ENCODE measurements at places on chromosomes 11 and 22. TPM values are rescaled to one million over a fixed set of nuclear protein-coding genes. Genes with fewer than 3 reads are reported as not detected.

DNA sequence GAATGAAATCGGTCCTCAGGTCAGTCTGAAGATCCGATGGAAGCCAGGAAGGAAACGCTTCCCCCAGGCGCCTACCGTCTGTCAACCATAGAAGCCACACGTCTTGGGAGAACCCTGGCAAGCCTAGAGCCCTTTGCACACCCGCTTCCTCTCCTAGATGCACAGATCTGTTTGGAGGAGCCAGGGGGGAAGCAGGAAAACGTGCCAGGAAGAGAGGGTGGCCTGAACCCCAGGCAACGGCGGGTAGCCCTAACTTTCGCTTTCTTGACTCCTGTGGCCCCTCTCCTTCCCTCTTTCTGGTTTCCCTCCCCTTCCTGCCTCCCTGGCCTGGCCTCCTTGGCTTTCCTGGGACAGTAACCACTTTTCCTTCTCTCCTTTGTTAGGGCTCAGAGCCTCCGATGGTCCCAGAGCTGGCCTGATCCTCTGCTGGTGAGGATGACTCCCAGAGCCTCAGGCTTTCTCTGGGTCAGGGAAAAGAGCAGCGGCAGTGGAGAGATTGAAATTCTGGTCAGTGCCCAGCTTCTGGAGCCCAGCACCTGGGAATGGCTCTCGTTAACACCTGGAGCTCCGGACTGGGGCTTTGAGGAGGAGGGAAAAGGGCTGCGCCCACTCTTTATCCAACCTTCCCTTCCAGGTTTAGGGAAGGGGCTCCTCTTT, 2.1 kb downstream of the FXYD6 start:
- DNase-seq: peak; percentile 32

GRCh38 chr22:37545703-37546436, 14.4 kb upstream of the CDC42EP1 start:
- peak; percentile 76 for DNase-seq

GRCh38 chr11:102762361-102762767, 18.1 kb downstream of the MMP10 start:
- DNase-seq: no peak

- DNase-seq: no peak
Observed at GRCh38 chr11:6992457-6993417, 27.4 kb downstream of the ZNF214 start.

- DNase-seq: no peak
Observed at GRCh38 chr11:330694-331357, 10.2 kb upstream of the IFITM3 start.

DNA sequence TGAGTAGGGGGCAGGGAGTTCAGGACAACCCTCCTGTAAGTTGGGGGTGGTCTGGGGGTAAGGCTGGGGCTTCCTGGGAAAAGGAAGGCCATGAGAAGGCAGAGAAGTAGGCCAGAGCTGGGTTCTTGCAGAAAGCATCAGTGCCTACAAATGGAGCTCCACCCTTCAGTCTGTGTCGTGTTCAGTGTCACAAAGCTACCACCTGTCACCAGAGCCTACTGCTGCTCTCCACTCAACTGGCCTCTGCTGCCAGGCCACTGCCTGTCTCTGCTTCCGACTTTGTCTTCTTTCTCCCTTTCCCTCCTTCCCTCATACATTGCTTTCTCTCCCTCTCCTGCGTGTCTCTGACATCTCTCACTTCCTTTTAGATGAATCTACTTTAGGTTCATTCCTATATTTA, 3.4 kb upstream of the WBP2NL start:
- DNase-seq: no peak

DNA sequence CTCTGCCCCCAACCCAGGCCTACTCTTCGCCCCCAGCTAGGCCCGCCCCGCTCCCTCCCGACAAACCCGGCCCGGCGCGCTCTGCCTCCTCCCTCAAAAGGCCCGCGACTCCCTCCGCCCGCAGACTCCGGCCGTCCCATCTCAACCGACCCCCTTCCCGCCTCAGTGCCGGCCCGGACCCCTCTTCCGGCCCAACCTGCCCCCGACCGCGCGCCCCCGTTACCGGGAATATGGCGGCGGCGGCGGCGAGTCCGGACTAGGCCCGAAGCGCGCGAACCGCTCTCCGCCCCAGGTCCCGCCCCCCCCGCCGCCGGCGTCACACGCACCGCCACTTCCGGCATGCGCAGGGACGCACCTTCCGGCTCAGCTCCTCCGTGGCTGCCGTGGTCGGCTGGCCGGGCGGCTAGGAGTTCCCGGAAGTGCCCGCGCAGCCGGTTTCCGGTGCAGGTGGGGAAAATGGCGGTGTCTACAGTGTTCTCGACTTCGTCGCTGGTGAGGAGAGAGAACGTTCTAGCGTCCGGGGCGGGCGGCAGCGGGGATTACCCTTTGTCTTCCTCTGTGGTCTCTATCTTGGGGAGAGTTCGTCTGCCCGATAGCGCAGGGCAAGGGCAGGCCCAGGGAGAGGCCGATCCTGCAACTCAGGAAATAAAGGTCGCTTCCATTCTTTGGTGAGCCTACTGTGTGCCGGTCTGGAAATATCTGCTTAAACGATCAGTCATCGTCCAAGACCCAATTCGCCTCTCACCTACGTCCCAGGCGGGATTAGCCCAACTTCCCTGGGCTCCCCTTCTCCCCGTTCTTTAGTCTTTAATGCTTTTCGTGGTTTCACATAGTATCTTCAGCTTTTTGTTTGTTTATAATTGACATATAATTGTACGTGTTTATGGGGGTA, at the start of the genes CPSF7 and SDHAF2:
Gene CPSF7, minus strand, starts transcription at position 285 of the 892 bp plus-strand sequence. CDS start 740 bp downstream, outside the sequence.
Gene SDHAF2, plus strand, starts transcription at position 434 of the 892 bp plus-strand sequence. Its CDS starts 23 bp downstream, at position 457.
- DNase-seq: peak; percentile 97

DNA sequence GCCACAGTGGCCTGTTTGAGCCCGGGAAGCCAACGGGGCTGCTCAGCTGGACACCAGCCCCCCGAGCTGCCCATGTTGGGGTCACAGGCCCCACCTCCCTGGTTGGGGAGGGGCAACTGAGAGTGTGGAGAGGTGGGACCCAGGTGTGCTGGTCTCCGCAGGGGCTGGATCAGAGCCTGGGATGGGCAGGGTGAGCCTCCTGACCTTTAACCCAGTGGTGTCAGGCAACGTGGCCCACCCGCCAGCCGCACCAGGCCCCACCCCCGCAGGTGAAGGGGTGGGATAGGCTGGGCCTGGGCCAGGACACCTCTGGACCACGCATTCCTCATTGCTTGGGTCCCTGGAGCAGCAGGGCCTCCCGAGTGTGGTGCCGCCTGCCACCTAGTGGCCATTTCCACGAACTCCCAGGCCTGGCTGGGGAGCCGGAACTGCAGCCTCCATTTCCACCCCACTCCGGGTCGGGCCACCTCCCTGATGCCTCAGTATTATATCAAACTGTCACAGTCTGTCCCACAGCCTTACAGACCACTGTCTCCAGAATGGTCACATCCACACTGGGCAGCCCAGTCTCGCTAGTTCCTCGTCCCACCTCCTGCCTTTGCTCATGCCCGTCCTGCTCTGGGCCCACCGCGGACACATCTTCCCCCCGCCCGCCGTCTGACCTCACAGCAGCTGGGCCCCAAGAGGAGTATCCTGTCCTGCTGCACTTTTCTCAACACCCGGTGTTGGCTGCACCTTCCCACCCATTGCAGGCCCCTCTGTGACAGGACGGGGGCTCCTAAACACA, 13.3 kb upstream of the PPP6R3 start:
- DNase-seq: peak; percentile 85

DNA sequence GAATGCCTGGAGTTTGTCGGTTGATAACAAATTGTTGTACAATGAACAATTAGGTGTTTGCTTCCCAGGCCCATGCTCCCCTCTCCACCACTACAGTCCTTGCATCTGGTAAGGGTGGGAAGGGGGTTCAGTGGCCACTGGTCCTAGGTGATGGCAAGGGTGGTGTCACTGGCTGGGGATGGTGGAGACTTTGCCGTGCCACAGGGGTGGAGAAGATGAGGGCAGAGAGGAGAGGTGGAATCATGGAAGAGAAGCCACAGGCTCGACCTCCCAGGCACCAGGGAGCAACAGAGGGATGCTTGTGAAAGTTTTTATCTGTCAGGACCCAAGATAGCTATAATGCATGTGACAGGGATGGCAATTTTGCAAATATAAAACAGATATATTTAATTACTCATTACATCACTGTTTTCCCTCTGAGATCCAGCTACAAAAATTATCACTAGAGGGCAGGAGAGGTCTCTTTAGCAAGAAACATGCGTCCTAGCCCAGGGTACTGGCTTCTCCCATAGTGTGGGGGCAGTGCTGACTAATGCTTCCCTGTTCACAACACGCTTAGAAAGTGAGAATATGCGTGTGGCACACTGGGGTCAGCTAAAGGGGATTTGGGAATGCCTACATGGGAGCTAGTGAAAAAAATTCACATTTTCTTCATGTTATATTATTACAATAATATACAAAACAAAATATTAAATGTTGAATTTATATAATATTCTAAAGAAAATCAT, 49.0 kb upstream of the AMPD3 start:
- peak; percentile 51 for DNase-seq

- DNase-seq: no peak
Observed at GRCh38 chr11:91795139-91795887, 429.3 kb upstream of the FAT3 start.

- DNase-seq: peak; percentile 20
Observed at GRCh38 chr22:48103126-48103875, 1340.9 kb downstream of the TBC1D22A start.

DNA sequence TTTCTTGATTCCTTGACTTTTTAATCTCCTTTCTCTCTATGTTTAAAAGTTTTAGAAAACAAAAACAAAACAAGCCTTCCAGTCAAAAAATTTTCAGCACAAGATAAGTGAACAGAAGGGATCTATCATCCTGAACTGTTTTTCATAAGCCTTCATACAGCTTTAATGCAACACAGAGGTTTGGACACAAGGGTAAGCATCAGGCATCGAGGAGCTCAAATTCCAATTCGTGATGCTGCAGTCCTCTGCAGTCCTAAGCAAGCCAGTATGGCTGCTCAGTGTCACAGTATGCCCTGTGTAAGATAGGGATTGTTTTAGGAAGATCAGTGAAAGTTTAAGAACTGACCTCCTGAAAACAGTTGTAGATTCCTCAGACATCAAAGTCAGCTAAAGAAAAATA, 740.9 kb downstream of the NTM start:
- no peak for DNase-seq

- no peak for DNase-seq
Observed at GRCh38 chr11:130765951-130766649, 150.2 kb downstream of the SNX19 start.

- DNase-seq: no peak
Observed at GRCh38 chr11:36590513-36590912, 3.8 kb upstream of the IFTAP start.

GRCh38 chr22:22743128-22743760, 98.8 kb downstream of the GGTLC2 start:
- no peak for DNase-seq

DNA sequence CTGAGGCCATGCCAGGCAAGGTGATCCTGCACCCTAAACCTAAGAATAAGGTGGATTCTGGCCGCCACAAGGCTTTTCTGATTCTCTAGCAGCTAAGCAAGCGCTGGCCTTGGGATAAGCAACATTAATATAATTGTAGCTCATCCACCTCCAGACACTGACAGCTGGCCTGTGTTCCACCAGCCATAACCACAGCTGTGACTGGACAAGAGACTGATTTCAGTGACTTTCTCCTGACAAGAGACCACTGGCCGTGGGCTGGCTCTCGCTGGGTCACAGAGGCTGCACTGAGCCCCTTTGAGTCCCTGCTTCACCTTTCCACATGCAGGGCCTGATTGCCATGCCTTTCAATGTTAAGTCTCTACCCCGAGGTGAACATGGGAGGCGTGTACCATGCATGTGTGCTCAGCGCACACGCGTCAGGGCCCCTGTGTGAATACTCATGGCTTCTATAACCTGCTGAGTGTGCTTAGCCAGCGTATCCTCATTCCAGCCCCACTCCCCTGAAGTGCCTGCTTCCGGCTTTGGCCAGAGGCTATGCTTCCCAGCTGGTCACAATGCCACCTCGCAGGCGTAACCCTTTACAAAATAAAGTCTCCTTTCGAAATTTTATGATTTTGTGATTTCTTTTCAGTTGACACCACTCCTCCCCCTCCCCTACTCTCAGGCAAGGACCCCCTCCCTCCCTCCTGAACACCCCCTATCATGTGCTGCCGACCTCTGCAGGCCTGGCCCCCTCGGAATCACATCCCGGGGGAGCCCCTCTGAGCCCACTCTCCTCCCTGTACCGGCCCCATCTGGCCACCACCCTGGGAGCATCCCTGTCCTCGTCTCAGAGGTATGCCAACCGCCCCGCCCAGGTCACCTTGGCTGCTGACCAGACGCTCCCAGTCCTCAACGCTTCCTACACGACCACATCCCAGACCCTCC, 128.1 kb downstream of the CTTN start:
- no peak for DNase-seq

- DNase-seq: no peak
Observed at GRCh38 chr22:31259798-31260473, 32.4 kb downstream of the PIK3IP1 start.

DNA sequence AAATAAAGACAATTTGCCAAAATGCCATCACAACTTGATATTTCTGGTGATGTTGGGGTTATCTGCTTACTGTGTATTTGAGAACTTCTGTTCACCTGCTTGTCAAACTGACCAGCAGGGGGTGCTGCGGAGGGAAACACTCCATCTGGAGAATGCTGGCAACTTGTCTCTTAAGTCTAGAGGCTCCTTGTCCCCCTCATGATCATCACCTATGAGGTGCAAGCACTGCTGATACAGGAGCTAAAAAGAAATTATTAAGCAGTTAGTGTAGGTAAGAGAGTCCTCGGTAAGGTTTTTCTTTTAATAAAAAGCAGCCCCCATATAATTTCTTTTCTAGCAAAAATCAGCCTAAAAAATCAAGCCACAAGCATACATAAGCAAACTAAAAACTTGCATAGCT, 32.7 kb upstream of the GLYATL1B start:
- DNase-seq: peak; percentile 74

DNA sequence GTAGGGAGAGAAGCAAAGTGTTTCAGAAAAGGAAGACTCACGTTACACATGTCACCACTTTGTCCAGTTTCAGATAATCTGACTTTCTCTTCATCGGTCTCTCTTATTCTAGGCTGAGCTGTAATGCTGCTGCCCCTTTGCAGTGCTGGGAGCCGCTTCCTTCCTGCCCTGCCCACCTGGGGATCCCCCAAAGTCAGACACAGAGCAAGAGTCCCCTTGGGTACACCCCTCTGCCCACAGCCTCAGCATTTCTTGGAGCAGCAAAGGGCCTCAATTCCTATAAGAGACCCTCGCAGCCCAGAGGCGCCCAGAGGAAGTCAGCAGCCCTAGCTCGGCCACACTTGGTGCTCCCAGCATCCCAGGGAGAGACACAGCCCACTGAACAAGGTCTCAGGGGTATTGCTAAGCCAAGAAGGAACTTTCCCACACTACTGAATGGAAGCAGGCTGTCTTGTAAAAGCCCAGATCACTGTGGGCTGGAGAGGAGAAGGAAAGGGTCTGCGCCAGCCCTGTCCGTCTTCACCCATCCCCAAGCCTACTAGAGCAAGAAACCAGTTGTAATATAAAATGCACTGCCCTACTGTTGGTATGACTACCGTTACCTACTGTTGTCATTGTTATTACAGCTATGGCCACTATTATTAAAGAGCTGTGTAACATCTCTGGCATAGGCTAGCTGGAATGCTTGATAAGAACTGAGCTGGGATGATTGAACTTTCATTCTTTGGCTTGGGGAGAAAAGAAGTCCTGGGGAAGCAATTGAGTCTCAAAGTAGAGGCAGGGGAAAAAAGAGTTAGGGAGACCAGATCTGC, 31.2 kb upstream of the SMIM35 start:
- no peak for DNase-seq

The OR52I1 gene
- total RNA-seq: not detected

The SHANK2 gene
- total RNA-seq: 15.8 TPM

The NAV2 gene
- total RNA-seq: 20.5 TPM

The MSANTD4 gene
- total RNA-seq: 8.7 TPM

The ALDH3B1 gene
- total RNA-seq: 7.1 TPM

The PSMC3 gene
- 58.0 TPM for total RNA-seq

The ZNF215 gene
- 0.25 TPM for total RNA-seq

The PRPF19 gene
- 36.2 TPM for total RNA-seq

The CDHR5 gene
- 79.7 TPM for total RNA-seq

The CD3G gene
- total RNA-seq: 0.19 TPM

The OMP gene
- total RNA-seq: 0.65 TPM

Data from liver (tissue), 10 donors.